ENCODE measurements at places on chromosomes 1 and 21.

DNA sequence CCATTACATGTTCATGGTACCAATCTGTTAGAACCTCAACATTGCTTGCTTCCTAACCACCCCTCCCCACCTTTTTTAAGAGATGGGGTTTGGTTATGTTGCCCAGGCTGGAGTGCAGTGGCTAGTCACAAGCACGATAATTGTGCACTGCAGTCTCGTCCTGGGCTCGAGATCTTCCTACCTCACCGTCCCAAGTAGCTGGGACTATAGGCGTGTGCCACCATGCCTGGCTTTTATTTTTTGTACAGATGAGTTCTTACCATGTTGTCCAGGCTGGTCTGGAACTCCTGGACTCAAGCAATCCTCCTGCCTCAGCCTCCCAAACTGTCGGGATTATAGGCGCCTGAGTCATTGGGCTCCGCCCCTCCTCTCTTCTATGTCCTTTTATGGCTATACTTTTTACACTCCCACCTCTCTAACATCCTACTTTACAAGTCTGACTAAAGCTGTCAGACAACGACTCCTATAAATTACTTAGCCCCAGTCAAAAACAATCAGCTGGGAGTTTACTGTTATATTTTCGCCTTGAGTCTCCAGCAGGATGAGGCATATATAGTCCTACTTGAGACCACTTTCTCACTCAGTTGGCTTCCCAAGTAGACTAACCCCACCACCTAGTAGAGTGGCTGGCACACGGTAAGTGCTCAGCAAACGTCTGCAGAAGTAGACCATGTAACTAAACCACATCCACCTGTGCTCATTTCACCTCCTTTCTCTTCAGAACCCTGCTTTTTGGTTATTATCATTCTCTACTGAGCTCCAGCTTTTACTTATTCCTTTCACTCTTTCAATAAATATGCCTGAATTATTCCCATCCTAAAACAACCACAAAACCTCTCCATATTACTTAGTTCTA lies 13.8 kb downstream of the ENSA start:
- no peak for DNase-seq

GRCh38 chr21:26653430-26653829 lies 80.3 kb upstream of the CYYR1 start:
- no peak for DNase-seq

- DNase-seq = peak; percentile 67
These were observed 22.6 kb downstream of the PDXK start for GRCh38 chr21:43741423-43742096.

GRCh38 chr1:61612602-61613001 lies 112.3 kb downstream of the TM2D1 start:
- DNase-seq = no peak

- peak; percentile 31 for DNase-seq
These were observed 10.1 kb upstream of the SESN2 start for GRCh38 chr1:28249013-28249865.

GRCh38 chr1:8421721-8422120 lies 103.8 kb downstream of the SLC45A1 start:
- DNase-seq = no peak

- DNase-seq = no peak
These were observed 56.2 kb upstream of the SLC16A1 start for GRCh38 chr1:113012149-113012548.

DNA sequence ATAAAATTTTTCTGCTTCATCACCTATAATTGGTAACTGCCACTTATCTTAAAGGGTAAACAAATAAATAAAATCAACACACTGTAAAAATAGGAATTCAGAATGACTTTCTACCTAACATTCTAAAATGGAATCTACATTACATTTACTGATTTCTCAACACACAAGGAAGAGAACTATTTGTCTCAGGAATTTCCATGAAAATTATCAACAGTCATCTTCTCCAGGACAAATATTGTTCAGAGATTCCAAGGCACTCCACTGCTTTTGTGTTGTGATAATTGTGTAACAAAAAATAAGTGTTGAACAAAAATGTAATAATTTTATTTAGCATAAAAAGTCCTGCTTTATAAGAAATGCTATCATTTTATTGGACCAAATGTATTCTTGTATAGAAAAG lies 7.3 kb downstream of the ODF2L start:
- no peak for DNase-seq

- no peak for DNase-seq
These were observed 13.9 kb downstream of the C1orf174 start for GRCh38 chr1:3886106-3886670.

- DNase-seq = no peak
These were observed 12.3 kb downstream of the BTBD19 start for GRCh38 chr1:44820328-44821239.

- no peak for DNase-seq
These were observed 33.5 kb downstream of the SYF2 start for GRCh38 chr1:25198663-25199252.

GRCh38 chr1:167641786-167642500 lies 11.9 kb downstream of the RCSD1 start:
- no peak for DNase-seq

- DNase-seq = no peak
These were observed 126.9 kb upstream of the LMO4 start for GRCh38 chr1:87201768-87202167.
